ENCODE measurements at places on chromosomes 1 and 21.

DNA sequence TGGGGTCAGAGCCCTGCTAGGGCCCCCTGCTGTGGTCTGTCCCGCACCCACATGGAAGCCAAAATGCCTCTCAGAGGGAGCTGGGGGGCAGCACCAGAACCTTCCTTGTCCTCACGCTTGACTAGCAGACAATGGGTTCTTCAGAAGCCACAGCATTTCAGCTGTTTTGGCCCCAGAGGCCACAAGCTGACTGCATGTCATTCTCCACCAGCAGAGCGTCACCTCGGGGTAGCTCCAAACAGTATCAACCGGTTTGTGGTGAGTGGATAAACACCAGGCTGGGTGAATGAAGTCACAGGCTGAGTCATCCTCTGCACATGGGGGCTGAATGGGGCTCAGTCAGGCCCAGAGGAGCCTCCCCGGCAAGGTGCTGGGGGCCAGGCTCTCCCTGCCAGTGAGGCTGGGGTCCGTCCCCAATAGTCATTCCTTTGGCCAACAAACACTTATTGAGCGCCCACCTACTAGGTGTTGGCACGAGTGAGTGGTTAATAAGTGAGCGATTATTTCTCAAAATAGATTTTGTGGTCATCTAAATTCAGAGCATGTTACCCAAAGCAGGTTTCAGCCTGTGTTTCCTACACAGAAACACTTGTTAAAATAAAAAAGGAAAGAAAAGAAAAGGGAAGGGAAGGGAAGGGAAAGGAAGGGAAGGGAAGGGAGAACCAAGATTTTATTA lies 9.1 kb downstream of the OLIG1 start:
- no peak for DNase-seq

DNA sequence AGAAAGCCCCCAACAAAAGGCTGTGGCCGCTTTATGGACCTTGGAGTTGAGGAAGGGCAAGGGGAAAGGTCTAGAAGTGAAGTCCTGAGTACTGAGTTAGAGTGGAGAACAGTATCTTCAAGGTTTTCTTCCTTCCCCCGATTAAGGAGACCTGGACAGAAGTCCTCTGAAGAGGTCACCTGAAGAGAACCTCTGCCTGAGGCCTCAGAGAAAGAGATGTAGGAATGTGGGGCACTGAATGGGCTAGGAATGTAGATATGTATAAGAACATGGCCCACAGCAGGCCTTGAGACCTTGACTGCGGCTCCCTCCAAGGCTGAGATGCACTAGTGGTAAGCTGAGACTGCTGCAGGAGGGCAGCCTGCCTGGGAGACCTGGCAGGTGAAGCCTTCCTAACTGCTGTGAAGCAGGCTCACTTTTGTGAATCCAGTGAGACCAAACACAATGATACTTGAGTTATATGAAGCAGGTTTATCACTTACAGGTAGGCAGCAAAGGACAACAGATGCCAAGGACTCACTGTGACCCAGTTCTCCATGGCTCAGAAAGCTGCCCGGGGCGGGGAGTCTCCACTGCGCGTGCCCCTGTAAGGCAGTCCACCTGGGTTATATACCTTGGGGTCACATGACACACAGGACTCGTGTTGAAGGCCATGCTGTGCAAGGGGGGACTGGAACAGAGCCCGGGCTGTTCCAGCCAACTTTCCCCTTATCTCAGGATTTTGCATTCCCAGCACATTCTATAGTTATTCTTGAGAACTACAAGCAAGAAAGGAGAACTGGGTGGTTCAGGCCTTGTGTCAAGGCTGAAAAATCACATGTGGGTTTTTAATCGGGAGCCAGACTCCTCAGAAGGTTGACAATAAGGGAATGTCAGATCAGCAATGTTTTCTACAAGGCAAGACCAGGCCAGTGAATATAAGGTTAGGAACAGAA lies 78.8 kb upstream of the PPM1J start:
- DNase-seq: no peak

DNA sequence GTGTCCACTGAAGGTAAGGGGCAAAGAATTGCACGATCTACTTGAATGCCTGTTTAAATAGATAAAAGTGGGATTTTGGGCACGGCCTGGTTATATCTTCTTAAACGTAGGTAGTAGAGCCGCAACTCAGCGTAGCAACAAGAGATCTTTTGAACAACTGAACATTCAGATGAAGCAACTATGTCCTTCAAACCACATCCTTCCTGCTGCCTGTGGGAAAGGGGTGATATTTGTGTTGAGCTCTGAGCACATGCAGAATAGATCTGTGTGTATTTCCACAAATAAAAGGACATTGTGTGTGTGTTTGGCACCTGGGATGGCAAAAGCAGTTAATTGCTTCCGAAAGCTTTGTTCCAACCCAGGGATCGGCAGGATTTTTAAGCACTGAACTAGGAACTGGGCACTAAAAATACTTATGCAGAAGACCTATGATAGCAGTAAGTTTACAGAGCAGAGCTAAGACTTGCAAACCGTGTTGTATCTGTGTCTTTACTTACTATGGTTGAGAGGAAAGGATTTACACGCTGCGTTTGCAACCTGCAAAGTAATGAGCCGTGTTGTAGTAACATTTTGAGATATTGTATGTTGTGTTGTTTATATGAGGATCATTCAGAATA lies 333.4 kb downstream of the CHRM3 start:
- no peak for DNase-seq

DNA sequence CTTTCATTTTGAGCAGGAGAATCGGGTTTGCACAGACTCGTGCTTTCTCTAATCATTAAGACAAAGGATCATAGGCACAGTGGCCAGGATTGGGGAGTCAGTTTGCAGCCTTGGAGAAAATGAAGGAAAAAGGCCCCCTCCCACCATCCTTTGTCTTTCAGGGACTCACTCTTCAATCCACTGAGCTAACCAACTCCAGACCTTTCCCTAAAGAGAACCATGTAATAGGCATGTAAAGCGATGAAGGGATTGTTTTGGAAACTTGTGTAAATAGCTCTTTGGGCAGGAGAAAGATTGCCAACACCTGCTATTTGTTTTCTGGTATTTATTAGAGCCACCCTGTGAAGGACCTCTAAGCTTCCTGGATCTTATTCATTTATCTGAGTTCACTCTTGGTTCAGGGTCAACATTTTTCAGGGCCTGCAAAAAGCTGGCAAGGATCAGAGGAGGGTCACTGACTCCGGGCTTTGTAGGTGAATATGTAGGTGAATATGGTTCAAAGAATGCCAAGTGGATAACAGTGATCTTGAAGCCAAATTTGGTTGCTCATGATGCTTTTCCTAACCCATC lies 192.6 kb upstream of the FGGY start:
- no peak for DNase-seq

DNA sequence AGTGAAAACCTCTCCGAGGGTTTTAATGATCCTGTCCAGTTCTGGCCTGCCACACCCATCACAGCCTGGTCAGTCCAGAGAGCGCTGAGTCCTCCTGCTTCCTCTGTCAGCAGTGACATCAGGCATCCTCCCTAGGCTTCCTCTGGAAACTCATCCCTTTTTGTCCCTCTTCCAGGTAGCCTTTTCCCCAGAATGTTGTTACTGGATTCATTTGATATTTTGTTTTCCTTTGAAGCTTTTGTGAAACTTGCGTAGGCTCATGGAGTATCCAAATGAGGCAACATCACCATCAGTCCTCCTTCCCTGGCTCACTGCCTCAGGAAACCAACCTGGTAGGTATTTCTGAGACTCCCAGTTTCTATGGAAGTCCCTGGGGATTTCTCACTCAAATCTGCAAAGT lies 27.0 kb upstream of the IGSF3 start:
- no peak for DNase-seq

DNA sequence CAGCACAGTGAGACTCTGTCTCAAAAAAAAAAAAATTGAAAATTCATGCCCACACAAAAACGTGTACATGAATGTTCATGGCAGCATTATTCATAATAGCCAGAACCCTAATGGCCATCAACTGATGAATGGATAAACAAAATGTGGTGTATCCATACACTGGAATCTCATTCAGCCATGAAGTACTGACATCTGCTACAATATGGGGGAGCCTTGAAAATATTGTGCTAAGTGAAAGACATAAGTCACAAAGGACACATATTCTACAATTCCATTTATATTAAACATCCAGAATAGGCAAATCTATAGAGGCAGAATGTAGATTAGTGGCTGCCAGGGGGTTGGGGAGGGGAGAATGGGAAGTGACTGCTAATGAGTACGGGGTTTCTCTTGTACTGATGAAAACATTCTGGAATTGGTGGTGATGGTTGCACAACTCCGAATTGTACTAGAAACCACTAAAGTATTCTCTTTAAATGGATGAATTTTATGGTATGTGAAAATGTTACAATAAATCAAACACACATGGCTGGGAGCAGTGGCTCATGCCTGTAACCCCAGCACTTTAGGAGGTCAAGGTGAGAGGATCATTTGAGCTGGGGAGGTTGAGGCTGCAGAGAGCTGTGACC lies 33.0 kb upstream of the KCNN3 start:
- no peak for DNase-seq

GRCh38 chr1:111174070-111174469 lies 26.4 kb downstream of the DENND2D start:
- no peak for DNase-seq

- no peak for DNase-seq
These were observed 1331.1 kb downstream of the MRPL39 start for GRCh38 chr21:24276204-24276603.

DNA sequence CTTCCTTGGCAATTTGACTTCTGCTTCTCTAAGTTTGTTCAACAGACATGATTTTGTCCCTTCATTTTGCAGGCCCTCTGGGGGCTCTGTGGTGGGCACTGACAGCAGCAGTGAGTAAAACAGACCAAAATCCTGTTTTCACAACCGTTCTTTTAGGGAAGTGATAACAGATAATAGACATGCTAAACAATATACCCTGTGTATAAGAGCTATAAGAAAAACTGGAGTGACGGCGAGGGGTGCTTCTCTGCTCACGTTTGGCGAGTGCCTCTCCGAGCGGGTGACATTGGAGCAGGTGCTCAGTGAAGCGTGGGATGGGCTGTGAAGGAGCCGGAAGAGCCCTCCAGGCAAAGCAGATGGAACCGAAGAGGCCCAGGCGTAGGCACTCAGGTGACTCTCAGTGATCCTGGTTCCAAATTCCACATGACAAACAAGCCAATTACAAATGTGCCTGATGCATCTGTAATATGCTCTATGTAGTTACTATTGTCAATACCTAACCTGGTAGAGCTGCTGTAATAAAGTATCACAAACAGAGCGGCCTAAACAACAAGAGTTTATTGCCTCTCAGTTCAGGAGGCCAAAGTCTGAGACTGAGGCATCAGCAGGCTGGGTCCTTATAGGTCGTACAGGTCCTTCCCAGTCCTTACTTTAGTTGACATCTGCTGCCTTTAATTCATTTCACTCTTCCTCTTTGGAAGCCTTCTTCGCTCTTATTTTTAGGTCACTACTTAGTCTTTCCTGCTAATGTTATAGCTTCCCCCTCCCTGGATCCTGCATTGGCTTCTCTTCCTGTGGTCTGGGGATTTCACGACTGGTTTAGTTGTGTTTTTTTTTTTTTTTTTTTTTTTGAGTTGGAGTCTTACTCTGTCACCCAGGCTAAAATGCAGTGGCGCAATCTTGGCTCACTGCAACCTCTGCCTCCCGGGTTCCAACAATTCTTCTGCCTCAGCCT lies 20.1 kb downstream of the OR2B11 start:
- no peak for DNase-seq

DNA sequence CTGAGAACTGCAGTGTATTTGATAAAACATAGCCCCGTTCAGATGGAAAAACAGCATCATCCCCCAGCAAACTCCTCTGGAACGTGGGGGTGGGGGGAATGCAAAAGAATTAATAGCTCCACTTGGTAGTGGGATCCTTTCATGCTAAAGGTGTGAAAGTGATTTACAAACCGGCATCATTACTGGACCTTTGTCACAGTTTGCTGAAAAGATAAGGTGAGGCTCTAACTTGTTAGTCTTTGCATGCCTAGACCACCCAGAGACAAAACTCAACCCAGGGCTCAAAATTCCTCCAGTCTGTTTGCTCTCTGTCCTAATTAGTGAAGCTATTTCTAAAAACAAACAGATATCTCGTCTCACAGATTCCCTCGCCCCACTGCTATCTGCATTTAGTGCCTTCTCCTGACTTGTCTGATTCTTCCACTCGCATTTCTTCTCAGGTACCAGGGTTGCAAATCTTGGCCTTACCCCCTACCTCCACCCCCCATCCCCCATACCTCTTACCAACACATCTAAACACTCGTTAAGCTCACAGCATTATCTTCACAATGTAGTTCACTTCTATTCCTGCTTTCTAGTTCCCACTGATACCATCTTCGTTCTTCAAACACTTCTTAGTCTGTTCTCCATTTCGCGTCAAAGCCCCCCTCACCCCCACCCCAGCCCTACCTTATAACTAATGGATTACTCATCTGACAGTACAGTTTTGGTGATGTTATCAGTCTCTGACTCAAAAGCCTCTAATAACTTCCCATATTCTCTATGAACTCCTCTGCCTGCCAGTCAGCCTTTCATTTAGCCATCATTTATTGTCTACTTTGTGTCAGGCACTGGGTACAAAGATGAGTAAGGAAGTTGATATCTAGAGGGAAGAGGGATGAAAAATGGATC lies 11.8 kb downstream of the IER5 start:
- no peak for DNase-seq

- no peak for DNase-seq
These were observed 2.4 kb upstream of the PARS2 start for GRCh38 chr1:54766726-54767125.

- no peak for DNase-seq
These were observed 210.3 kb downstream of the KAZN start for GRCh38 chr1:14808768-14809167.

- DNase-seq: no peak
These were observed 23.9 kb downstream of the TRPM2 start for GRCh38 chr21:44377201-44377921.

GRCh38 chr1:205677167-205677566 lies 3.1 kb downstream of the SLC45A3 start:
- DNase-seq: no peak

DNA sequence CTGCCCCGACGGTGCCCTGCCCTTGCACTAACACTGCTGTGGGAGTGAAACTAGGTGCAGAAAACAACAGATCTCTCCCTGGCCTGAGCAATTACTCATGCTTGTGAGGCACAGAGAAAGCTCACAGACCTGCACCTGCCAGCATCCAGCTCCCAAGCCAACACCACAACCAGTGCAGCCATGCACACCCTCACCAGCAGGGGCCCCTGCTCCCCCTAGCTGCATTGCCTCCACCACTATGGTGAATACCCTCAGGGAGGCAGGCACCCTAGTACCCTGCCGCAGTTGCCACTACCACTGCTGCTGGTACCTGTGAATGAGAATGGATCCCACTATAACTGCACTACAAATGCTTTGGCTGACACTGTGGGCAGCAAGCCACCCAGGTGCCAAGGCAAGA lies 7.1 kb upstream of the DIRAS3 start:
- DNase-seq: no peak

DNA sequence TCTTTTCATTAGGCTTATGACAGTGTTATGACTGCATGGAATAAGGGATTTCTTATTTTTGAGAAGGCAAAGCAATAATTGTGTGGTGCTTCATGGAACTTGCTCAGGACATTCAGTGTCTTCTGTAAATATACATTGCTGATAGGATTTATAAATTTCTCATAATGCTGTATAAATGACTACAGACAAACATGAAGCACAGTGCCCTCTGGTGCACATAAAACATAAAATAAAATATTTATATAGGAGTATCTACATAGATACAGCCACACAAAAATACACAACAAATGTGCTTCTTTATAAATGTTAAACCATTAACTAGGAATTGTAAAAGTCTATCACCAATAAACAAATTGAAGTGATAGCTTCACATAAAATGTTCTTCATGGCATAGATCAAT lies 24.1 kb downstream of the BRINP3 start:
- DNase-seq: no peak

GRCh38 chr1:112906150-112906698 lies 49.8 kb downstream of the SLC16A1 start:
- no peak for DNase-seq

All from NCI-H1048 (cell line).